ENCODE measurements at places on chromosomes 12 and 14.
A peak's percentile ranks its signal among the peaks of the same experiment; 100 is the strongest.

GRCh38 chr12:94676031-94676641 is 25.8 kb upstream of the TMCC3 start:
- DNase-seq, result no peak

DNA sequence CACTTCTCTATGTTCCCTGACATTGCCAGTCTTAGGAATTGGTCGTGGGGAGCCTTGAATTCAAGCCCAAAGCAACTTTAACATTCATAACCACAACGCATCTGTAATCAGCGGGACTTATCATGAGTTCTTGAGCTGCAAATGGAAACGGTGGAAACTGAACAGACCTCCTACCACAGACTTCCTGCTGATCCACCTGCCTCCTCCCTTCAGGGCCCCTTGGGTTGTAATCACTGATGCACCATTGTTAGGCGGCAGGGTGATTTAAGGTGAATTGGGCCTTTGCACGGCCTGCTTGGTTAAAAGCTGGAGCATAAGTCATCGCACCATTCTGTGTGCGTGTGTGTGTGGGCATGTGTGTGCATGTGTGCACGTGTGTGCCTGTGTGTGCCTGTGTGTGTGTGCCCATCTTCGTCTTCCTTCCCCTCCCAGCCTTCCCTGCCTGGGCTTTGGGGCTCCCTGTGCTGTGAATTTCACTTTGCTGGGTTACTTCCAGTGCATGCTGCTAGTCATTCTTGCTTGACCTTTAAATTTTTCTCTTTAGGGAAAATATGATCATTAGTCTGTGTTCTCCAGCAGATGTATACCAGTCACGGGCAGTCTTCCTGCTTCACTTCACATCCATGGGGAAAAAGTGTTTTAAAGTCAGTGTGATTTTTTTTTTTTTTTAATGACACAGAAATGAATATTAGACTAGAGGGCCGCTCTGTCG is 29.1 kb downstream of the CHST11 start:
- DNase-seq, result no peak

DNA sequence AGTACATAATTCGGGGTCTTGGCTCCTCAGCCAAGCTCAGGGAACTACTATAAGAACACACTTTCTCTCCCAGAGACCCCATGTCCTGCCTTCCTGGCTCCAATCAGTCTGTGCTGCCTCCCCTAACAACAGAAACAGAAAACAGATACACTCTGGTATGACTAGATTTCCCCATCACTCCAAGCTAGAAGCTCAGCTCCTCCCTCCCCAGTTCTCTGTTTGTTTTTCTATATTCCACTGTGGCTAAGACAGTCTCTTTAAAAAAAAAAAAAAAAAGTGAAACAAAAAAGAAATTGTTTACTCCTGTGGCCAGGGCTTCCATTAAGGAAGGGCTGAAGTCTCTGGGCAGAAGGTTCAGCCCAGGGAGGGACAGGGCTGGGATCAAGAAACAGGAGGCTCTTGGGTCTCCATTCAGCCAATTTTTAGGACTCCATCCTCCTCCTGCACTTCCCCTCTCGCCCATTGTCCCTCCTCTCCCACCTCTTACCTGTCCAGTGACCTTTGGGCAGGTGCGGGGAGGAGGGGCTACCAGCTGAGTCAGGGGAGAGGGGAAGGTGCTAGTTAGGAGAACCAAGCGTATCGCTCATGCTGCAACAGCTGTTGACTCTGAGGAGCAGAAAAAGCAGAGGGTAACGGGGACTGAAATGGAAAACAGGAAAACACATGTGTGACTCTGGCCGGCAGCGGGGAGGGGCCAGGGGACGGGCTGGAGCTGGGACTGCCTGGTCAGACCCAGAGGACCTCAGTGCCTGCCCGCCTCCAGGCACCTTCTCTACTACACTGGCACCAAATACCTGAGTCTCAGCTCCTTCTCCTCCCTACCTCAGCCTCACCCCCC is 4.1 kb upstream of the SLC7A7 start:
- DNase-seq, result no peak

DNA sequence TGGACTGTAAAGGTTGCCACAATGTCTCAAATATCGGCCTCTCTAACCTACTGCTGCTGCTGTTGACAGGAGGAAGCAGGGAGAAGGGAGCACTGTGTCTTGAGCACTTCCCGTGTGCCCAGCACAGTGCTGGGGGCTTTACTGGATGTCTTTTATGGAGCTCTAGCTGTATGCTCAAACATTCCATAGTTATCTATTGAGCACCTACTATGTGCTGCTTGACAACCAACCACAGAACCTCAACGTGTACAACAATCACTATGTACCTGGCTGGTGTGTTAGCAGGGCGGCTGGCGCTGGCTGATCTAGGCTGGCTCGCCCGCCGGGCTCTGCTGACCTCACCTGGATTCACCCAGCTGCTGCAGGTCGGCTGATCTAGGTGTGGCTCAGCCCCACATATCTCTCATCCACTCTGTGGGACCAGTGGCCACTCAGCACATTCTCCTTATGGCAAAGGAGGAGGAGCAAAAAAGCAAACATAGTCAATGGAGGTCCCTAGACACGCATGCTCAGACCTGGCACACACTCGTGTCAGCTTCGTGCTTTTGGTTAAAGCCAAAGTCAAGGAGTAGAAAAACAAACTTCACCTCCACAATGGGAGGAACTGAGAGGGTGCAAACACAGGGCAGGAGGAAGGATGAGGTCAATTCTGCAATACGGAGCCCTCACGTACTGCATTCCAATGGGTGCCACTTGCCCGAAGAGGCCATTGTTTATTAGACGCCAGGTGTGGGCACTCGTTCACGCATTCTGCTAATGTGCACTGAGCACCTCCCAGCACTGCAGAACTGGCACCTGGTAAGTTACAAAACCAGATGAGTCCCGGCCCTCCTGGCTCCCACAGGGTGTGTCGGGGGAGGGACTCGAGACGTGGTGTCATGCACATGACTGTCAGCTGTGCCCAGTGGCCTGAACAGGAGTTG is 147.2 kb downstream of the SCARB1 start:
- DNase-seq, result no peak

DNA sequence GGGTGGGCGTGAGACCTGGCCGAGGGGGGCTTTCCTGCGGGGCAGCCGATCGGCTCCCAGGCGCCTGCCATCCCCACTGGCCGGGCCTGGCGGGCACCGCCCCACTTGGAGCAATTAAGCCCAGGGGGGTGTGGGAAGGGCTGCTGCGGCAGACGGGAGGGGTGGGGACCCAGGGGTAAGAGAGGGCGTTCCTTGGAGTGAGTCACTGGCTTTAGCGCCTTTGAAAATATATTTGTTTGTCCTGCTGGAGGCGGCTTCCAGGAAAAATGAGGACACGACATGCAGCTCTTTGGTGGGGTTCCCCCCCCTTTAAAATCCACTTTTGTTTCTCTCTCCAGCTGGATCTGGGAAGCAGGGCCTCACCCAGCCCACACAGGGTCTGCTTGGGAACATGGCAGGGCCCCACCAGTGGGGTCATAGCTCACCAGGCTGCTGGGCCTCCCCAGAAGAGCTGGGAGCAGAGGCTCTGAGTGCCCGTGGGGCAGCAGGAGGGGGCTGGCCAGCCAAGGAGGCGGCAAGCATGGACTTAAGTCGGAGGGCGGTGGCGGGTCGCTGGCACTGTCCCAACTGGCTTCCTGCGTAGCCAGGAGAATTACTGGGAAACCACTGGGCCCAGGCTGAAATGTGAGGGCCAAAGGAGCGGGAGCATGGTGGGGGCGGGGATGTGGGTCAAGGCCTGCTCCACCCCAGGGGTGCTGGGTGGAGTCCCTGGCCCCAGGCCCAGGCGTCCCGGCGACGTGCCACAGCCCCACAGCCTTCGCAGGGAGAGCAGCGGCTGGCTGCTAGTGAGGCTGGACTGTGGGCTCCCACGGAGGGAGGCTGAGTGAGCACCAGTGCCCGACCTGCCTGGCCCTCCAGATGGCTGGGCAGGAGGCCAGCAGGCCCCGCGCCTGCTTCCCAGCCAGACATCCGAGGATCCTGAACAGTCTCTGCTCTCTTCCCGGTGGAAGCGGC is 128.0 kb downstream of the RFLNA start:
- DNase-seq, result no peak

DNA sequence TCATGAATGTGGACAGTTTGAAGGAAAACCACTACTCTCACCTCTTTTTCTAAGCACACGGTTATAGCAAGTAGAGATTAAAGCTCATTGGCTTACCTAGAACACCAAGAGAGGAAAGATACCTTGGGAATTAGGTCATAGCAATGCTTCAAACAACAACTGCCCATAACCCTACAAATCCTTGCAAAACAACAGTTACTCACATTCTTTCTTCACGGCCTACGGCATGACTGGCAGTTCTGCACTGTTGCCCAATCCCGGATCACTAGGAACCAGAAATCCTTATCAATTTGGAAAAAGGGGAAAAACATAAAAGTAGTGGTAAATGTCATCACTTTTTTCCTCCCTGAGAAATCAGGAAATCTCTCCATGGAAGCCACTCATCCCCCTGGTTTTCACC is 9.6 kb upstream of the ISM2 start:
- DNase-seq, result no peak

GRCh38 chr12:70243510-70244371 is 508 bp downstream of the CNOT2 start:
- DNase-seq, result peak; percentile 47

DNA sequence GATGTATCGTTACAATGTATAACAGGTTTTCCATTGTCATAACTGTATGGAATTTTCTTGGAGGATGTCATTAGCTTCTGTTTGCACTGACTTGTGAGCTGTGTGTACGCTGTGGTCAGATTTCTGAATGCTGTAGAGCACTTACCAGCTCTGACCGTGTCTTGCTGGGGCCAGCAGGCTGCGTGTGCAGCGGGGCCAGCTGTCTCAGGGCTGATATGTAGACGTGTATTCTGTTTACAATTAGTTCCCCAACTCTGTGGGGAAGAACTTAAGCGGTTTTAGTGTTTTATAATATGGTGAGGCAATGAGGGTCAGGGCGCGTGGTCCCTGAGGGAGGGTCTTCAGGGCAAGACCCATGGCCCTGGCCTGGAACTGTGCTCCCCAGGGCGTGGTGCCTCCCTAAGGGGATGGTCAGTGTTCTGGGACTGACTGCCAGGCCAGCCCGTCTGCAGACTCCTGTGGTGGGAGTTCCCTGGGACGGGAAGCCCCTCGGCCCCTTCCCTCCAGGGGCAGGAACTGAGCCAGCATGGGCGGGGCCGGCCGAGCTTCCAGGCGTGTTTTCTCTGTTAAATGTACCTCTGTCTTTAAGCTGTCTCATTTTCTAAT is 18.7 kb downstream of the XRCC3 start:
- DNase-seq, result no peak

GRCh38 chr12:27060740-27061139 is 21.6 kb downstream of the C12orf71 start:
- DNase-seq, result no peak

DNA sequence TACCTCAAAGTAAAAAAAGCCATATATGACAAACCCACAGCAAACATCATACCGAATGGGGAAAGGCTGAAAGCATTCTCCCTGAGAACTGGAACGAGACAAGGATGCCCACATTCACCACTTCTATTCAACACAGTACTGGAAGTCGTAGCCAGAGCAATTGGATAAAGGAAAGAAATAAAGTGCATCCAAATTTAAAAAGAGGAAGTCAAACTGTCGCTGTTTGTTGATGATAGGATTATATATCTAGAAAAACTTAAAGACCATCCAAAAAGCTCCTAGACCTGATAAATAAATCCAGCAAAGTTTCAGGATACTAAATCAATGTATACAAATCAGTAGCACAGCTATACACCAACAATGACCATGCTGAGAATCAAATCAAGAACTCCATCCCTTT is 5.2 kb downstream of the NDUFA12 start:
- DNase-seq, result no peak

DNA sequence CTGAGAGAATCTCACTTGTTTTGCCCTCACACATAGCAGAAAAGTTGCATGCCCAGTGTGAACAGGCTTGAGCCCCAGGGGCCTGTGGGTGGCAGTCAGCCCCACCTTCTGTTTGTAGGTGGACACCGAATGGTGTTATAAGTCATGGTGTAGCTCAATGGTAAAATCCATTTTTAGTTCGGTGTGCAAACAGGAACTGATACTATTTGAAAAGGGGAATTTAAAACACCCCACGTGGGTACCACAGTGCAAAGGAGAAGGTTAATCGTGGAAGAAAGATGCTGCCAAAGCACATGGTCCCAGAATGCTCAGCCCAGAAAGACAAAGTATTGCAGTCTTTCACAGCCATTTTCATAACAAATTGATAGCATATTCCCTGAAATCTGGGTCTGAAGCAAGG is 71.8 kb upstream of the GZMB start:
- DNase-seq, result peak; percentile 30

DNA sequence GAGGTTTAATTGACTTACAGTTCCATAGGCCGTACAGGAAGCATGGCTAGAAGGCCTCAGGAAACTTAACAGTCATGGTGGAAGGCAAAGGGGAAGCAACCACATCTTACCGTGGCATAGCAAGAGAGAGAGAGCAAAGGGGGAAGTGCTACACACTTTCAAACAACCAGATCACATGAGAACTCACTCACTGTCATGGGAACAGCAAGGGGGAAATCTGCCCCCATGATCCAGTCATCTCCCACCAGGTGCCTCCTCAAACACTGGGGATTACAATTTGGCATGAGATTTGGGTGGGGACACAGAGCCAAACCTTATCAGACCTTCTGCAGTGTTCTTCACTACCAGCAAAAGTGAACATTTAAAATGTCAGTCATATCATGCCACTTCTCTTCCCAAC is 58.9 kb downstream of the USP15 start:
- no peak for DNase-seq

- DNase-seq, result no peak
Observed at GRCh38 chr14:65888677-65889076, 476.1 kb downstream of the FUT8 start.

GRCh38 chr14:20676072-20676471 is 8.3 kb upstream of the RNASE4 start:
- DNase-seq, result no peak

- DNase-seq, result no peak
Observed at GRCh38 chr12:130949806-130950205, 3.9 kb upstream of the ADGRD1 start.

DNA sequence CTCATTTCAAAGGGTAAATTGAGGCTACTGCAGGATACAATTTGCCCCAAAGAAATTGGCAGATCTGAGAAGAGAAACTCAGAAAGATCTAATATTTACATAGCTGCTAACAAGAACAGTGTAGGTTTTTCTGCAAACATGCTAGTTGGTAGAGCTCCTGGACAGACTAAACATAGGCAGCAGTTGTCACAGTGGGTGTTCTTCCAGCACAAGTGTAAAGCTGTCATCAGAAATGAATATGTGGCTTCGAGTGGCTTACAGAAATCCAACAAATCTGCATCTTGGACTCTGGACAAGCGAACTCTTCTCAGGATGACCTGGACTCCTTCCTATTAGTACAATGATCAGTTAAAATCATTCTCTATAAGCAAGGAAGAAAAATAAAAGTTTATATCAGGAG is 5.9 kb downstream of the CBX5 start:
- no peak for DNase-seq

GRCh38 chr14:52844262-52845060 is 53.1 kb upstream of the GNPNAT1 start:
- DNase-seq, result no peak

DNA sequence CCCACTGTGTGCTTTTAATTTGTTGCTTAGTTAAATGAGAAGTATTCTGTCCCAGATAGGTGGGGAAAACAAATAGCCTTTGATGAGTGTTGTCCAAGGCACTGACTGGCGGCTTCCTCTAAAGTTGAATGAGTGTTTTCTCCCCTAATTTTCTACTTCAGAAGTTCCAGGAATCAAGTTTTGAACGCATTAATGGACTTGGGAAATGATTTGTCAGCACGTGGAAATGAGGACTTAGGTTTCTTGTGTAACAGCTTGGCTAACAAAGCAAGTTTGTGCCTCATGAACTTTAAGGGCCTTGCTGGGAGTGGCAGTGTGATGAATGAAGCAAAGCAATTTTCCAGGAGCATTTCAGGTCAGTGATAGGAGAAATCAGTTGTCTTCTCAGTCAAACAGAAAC is 56.9 kb downstream of the LIN52 start:
- DNase-seq, result no peak
